ENCODE measurements at places on chromosomes 12 and 14.

- DNase-seq = no peak
Observed at GRCh38 chr14:35320472-35320871, 28.3 kb downstream of the PSMA6 start.

DNA sequence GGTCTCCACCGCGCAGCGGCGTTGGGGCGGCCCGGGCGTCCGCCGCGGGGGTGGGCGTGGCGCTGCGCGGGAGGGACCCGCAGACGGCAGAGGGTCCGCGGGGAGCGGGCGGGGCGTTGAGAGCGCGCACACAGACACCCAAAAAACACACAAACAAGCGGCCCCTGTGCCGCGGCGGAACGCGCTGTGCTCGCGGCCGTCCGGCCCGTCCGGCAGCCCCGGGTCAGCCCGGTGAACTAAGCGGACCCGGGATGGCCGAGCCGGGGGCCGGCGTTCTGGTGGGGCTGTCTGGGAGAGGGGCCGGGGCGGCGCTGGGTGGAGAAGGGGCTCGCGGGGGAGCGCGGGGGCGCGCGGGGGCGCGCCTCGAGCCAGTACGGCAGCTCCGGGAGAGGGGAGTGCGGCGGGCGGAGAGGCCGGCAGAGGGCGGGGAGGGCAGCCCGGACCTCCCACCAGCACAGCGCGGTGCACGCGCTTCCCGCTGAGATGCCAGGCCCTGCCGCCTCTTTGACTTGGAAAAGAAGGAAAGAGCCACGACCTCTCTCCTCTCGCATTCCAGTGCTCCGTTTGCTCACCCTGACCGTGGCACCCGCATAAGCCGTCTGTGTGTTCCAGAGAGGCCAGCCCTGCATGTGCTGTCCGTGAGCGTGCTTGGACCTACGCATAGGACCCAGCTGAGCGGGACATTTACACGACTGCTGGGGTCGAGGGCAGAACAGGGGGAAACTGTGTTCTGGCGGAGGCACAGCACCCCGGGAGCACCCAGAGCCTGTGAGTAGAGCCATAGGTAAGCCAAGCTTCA lies 10.3 kb downstream of the SLC6A12 start:
- no peak for DNase-seq

DNA sequence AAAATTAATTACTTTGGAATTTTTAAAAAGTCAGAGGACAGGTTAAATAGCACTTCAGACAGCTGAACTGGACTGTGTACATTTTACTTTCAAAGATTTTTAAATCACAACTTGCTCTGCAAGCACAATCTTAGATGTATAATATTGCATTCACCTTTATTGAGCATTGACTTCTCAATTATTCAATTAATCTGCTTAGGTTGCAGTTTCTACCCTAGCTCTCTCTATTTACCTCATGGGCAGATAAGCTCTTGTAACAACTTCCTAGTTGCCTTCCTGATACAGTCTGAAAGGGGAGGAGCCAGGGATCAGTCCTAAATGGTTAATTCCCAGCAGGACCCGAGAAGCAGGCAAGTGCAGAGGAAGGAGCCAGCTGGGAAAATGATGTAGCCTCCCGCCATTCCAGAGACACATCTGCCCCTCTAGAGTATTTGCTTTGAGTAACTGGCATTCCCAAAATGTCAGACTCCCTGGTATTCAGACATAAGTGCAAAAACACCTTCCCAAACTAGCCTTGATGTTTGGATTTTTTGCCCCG lies 302.8 kb downstream of the GALC start:
- DNase-seq = no peak

- no peak for DNase-seq
Observed at GRCh38 chr12:130337488-130338303, at the start of gene PIWIL1. PIWIL1 (plus strand) TSS chr12:130337887; CDS start chr12:130342592, 4,705 bp downstream.

- no peak for DNase-seq
Observed at GRCh38 chr14:88016768-88017167, 11.8 kb downstream of the GPR65 start.

DNA sequence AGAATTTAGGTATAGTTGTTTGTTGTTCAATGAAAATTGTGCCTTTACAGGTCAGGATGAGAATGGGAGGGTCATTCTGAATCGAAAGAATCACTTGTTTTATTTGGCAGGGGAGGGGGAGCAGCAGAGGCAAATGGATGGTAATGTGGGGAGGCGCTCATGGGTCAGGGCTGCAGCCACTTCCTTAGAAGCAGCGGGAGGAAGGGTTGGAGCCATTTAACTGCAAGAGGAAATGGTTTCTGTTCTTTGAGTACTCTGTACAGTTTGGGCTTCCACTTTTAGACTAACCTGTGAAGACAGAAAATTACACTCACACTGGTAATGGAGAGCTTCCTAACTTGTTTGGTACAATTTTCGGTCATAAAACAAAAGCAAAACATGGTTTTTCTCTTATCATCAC lies 57.2 kb downstream of the PIWIL1 start:
- DNase-seq = no peak

Data from HuH-7 (cell line).